Nucleus accumbens (tissue), 56 donors: ENCODE measurements at places on chromosomes 6 and 20.

- no peak for DNase-seq
Observed at GRCh38 chr20:43345676-43346075, 112.0 kb upstream of the SRSF6 start.

- peak; percentile 21 for DNase-seq
Observed at GRCh38 chr6:45922728-45923351, 92.8 kb downstream of the CLIC5 start.

GRCh38 chr6:32974016-32974333 is 5.6 kb downstream of the BRD2 start:
- no peak for DNase-seq

DNA sequence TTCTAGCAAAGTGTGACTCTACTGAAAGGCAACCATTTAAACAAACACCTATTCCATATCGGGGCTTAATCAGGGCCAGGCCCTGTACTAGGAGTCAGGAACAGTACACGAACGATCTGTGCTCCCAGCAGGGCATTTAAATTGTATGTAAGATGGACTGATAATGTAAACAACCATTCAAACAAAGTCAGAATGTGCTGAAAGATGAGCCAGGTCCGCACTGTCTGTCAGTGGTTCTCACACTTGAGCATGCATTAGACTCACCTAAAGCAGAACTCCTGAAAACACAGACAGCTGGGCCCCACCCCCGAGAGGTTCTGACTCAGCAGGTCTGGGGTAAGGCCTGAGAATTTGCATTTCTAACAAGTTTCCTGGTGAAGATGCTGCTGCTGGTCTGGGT is 81.6 kb downstream of the PXDC1 start:
- no peak for DNase-seq

- DNase-seq: no peak
Observed at GRCh38 chr6:99613705-99614429, 7.2 kb downstream of the PRDM13 start.

GRCh38 chr6:33213166-33213988 is 5.1 kb downstream of the RING1 start:
- no peak for DNase-seq

- DNase-seq: no peak
Observed at GRCh38 chr6:36676141-36677058, 2.1 kb upstream of the CDKN1A start.

DNA sequence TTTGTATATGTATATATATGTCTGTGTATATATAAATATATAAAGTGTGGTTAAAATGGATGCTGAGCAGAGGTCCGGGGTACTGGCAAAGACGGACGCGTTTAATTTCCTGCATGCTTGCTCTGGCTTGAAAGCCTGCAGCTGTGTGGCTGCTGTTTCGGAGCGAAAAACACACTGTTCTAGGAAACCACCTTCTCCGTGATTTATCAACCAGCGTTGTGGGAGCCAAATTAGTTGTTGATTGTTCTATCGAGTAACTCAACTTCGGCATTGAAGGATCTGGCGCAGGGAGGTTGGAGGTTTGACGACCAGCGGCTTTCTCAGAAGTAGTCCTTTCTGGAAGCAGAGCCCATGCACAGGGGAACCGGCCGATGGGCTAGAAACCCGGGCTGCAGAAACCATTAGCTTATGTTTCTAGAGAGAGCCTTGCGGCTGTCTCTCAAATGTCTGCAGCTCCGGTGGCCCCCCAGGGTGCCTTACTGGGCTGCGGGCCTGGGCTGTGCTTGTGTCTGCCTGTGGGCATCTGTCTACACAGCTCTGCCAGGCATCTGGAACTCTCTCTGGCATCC is 81.8 kb downstream of the EDN3 start:
- no peak for DNase-seq

DNA sequence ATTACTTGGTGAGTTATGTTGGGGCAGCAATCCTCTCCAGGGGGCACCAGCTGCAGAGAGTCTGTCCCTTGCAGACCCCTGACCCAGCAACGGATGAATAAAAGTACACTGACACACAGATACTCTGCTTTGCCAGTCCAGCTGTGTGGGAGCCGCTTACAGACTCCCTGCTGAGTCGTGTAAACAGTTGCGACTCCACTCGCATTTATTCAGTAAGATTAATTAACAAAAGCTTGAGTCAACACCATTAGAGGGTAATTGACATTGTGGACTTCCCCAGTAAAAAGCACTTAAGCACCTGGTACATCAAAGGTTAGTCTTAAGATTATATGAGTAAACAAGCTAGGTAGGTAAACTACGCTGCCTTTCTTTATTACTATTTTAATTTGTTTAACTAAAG is 92.0 kb upstream of the TMEM181 start:
- DNase-seq: no peak

DNA sequence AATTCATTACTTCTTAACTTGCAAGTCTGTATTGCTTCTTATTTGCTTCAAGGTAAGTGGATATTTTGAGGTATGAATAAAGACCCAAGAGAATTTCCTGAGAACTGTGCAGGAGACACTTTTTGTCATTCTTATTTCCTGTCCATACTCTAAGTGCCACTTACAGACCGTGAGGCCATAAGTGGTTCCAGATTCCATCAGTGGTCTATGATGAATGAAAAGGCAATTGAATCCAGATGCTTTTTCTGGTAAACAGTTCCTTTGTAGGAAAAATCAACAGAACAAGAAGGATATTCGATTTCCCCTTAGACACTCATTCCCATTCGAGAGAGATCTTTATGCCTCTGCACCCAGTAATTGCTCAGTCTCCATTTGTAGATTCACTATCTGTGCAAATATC is 58.3 kb upstream of the PDE10A start:
- no peak for DNase-seq

DNA sequence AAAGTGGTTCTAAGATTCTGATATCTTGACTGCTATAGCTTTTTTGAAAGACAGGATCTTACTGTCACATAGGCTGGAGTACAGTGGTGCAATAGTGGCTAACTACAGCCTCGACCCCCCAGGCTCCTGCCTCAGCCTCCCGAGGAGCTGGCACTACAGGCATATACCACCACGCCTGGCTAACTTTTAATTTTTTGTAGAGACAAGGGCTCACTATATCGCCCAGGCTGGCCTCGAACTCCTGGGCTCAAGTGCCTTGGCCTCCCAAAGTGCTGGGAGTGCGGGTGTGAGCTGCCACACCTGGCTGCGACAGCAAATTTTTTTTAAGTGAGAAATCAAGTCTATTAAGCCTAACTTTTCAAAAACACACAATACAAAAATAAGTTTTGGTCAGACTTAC is 106.6 kb downstream of the NOL4L start:
- no peak for DNase-seq

GRCh38 chr20:36860339-36860738 is 15.6 kb upstream of the TLDC2 start:
- no peak for DNase-seq

GRCh38 chr6:43204271-43205105 is 22.5 kb downstream of the CUL9 start:
- DNase-seq: no peak

- DNase-seq: peak; percentile 32
Observed at GRCh38 chr6:25014791-25015560, 79.2 kb upstream of the RIPOR2 start.

DNA sequence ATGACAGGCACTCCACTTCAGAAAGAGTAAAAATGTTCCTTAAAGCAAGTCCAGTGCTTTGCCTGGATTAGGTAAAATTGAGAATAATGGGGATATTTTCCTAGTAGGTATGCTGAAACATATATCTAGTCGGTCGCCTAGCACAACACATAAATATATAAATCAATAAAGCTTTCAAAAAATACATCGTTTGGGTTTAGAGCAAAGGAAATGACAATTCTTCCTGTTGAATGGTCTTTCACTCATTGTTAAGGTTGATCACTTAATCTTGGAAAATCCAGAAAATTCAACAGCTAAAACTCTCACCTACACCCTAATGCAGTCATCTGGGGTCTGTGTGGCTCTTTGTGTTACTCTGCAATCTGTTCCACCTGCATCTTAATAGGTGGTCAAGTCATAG is 13.9 kb downstream of the HAO1 start:
- DNase-seq: no peak

- no peak for DNase-seq
Observed at GRCh38 chr6:45001663-45002062, 326.5 kb upstream of the RUNX2 start.

GRCh38 chr6:166036316-166037095 is 131.1 kb downstream of the TBXT start:
- no peak for DNase-seq

- DNase-seq: no peak
Observed at GRCh38 chr6:122751326-122751725, 28.2 kb upstream of the FABP7 start.

DNA sequence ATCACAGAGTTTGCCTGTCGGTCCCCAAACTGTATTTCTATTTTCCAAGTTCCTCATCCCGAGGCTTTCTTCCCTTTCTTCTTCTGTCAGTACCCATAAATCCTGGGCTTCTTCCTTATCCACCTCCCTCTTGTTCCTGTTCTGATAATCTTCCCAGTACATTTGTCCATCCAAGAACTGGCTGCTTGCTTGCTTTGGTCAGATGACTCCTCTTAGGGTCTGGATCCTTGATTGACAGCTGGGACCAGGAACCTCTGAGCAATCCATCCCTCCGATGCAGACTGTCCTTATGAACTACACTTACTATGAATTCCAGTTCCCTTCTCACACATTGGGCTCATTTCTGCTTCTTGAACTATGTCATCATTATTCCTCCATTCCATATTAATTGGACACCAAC is 275.3 kb upstream of the CITED2 start:
- DNase-seq: no peak

- DNase-seq: no peak
Observed at GRCh38 chr6:91694016-91694654, 1107.3 kb upstream of the MAP3K7 start.

DNA sequence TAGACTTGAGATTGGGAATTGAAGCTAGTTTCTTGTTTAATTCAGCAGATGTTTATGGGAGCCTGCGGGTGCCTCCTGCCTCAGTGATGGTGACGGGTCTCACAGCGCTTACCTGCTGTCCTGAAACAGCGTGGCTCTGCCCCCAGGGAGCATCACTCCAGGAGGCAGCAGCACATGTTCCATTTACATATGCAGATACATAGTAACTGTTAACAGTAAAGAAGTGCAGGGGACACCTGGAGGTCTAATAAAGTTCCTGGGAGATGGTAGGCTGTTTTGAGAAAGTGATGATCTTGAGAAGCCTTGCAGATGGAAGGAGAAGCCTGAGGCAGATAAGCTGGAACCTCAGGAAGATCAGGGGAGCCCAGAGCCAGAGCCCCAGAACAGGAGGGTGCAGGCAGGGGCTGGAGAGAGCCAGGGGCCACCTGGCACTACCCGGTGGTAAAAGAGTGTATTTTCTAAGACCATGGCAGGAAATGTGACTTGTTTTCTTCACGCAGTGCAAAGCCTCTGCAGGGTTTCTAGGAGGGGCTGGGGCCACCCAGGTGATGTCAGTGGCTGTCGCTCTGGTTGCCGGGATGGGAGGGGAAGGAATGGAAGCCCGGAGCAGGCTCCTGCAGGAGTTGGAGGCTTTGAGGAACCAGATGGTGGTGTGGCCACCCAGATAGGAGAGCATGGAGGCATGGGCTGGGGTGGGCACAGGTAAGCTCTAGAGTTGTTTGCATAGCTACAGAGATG is 24.2 kb upstream of the KIF25 start:
- DNase-seq: no peak

DNA sequence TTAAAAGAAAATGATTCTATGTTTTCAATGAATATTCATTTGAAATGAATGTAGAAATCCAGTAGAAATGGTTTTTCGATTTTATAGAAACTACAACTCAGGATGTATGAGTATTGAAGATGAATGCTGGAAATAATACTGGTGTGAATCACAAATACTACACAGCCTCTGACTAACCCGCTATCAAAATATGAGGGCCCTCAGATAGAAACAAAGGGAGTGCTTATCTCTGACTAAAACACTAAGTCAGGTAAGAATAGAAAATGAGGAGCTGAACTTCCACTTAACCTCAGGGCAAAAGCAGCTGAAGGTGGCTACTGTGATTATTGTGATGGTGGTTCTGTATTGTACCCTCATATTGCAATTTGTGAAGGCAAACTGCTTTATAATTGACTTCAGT is 220.9 kb upstream of the RNF217 start:
- no peak for DNase-seq

DNA sequence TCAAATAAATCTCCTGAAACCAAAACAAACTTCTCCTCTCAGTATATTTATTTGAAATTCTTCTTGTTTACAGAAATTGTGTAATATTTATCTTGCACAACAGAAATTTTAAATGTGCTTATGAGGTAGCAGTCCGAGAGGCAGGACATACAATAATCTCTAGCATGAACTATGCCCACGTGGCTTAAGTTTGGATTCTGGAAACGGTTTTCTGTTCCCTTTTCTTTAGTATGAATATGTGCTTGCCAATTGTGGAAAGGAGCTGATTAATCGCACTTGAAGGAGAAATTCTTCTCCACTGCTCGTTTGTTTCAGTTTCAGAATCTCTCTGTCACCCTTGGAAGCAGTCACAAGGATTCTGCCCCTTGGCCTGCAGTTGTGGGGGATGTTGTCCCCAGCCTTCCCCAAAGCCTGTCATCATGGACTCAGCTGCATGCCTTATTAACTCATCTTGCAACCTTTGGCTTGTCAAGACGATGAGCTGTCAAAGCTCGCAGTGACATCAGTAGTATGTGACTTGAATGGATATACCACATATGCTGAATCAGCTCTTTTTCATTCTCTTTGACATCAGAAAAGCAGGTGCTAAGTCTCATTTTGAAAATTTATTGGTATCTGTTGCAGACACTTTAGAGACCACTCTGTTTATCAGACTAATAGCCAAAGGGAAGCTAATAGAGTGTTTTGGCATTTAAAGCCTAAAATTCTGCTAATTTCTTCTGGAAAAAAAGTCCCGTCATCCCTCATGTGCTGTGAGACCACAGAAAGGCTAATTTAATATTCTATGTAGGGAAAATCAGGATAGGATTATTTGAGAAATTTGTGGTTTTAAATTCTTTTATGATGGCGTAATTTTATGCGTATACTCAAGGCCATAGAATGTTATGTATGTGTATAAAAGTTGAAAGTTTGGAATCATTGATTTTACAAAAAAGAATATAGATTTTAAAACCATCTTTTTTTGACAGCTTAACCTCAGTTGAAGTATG is 186.8 kb downstream of the ARID1B start:
- DNase-seq: no peak

- DNase-seq: no peak
Observed at GRCh38 chr20:3325864-3326263, 81.6 kb downstream of the DNAAF9 start.

DNA sequence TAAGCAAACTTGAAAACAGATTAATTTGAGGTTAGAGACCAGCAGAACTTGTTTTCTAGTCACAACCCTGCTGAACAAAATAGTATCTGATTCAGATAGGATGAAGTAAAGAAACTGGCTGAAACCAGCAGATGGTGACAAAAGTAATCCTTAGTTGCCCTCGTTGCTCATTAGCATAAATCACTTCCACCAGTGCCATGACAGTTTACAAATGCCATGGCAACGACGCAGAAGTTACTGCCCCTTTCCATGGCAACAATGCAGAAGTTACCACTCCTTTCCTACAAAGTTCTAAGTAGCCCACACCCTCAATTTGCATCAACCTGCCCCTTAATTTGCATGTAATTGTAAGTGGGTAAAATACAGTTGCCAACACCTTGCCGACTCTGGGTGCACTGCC is 23.7 kb downstream of the SNRPB start:
- DNase-seq: no peak

GRCh38 chr20:51318058-51318949 is 224.2 kb downstream of the NFATC2 start:
- no peak for DNase-seq

- no peak for DNase-seq
Observed at GRCh38 chr6:29519291-29520010, 31.7 kb upstream of the MAS1L start.

- DNase-seq: no peak
Observed at GRCh38 chr20:41411391-41411847, 44.8 kb upstream of the EMILIN3 start.
